ENCODE measurements at places on chromosomes 1 and 21. TPM values are rescaled to one million over a fixed set of nuclear protein-coding genes. Genes with fewer than 3 reads are reported as not detected.

DNA sequence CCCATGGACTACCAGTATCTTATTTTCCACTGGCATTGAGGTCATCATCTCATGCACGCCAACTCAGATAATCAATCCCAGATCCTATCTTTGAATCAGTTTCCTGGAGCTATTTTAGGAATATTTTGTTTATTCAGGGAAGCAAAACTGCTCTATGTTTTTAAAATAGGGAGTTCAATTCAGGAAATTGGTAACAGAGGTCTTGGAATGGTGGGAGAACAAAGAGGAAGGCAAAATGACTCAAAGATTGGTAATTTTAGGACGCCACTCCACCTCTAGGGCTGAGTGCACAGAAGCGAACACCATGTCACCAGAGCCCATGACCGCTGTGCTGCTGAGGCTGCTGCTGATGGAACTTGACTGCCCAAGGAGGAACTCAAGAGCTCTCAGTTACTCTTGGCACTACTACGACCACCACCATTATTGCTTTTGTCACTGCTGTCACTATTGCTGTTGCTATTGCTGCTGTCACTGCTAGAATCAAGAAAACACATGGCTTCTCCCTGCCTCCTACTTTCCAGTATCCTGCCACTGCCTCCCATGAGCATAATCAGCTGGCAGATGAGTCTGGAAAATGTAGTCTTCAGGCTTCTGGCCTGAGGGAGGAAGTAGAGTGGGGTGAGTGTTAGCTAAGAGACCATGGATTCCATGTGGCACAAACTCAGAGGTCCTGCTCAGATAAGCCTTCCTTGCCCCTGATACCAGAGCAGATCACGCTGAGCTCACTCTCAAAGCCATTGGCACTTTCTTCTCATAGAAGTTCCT is 71.6 kb upstream of the CNIH3 start:
- DNase-seq: no peak

DNA sequence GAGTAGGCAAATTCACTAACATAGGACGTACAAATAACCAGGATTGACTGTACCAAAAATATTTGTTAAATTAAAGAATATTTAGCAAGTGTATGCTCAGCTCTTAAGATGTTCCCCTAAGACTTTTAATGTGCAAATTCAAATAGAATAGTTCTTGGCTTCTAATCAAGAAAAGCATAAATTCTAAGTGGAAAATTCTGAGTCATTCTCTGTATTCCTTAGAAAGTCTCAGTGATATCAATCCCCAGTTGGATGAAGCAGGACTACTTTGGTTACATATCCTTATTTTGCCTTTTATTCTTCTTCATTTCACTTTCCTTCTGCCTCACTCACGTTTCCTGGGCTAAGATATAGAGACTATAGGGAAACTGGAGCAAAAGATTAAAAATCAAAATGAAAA is 130.2 kb downstream of the IFI44 start:
- DNase-seq: no peak

DNA sequence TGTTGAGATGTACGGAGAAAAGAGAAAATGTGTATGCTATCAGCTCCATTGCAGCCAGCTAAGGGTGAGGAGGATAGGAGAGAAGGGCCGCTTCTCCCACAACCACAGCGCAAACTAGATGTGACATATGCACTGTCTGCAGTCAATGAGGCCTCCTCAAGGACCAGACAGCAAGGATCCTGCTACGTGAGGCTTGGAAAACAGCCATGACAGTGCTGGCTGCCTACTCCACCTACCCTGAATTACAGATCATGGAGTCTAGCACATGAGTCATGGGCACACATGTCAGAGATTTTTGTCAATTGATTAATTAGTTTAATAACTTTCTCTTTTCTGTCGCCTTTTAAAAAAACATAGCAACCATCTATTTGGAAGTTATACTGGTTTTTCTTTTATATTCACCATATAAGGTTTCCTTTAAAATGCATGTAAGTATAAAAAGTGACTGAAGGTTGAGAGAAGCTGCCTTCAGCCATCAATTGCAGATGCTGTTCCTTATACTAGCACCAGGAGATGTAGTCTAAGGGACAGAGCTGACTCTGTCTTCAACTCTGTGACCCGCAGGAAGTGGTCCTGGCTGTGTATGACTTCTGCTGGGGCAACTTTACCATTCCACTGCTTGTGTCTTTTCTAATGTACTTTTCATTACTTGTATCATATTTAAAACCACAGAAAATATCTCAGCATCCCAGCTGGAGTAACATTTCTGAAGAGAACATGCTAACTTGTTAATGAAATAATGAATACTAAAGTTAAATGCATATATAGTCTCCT is 3.1 kb downstream of the VPS26C start:
- no peak for DNase-seq

DNA sequence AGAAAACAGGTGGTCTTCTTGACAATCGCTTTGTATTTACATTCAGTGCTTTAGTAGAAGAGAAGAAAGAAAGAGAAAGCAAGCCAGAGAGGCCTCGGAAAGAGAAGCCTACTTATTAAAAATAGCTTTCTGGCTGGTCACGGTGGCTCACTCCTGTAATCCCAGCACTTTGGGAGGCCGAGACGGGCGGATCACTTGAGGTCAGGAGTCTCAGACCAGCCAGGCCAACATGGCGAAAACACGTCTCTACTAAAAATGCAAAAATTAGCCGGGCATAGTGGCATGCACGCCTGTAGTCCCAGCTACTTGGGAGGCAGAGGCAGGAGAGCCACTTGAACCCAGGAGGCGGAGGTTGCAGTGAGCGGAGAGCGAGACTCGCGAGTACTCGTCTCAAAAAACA is 1.8 kb upstream of the SLC19A2 start:
- peak; percentile 43 for DNase-seq

GRCh38 chr21:38888991-38889561 is 83.3 kb downstream of the ETS2 start:
- DNase-seq: peak; percentile 42

GRCh38 chr1:93629101-93630059 is 52.3 kb downstream of the BCAR3 start:
- DNase-seq: peak; percentile 89

GRCh38 chr1:168319691-168320090 is 39.0 kb downstream of the TBX19 start:
- DNase-seq: peak; percentile 19

GRCh38 chr1:23489842-23490241 is 5.9 kb upstream of the ASAP3 start:
- no peak for DNase-seq

GRCh38 chr1:157181258-157181657 is 43.1 kb upstream of the ETV3 start:
- no peak for DNase-seq

- no peak for DNase-seq
These were observed 91.1 kb downstream of the HLX start for GRCh38 chr1:220970311-220970710.

GRCh38 chr1:4978660-4979390 is 324.4 kb downstream of the AJAP1 start:
- peak; percentile 10 for DNase-seq

DNA sequence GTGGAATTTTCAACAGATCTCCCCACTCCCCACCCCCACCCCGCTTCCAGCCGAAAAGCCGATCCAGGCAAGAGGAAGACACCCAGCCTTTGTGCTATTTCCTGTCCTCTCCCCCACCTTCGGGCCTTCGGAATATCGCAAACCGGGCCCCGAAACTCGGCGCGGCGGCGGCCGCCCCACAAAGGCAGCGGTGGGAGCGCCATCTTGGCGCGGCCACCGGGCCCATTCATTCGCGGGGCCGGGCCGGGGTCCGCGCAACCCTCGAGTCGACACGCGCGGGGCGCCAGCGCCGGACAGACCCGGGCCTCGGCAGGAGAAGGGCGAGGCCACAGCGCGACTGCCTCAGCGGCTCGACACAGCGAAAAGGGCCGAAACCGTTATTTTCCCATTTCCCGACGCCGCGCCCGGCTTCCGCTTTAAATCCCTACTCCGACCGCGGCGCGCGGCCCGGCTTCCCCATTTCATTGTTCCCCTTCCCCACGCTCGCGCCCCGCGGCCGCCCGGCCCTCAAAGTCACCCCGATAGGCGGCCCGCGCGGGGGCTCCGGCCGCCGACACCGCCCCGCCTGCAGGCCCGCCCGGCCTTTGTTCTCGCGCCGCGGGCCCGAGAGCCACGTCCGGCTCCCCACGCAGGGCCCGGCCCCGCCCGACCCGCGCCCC is 911 bp downstream of the GNB1 start:
- peak; percentile 46 for DNase-seq

GRCh38 chr1:21879928-21880618 is 57.0 kb downstream of the HSPG2 start:
- DNase-seq: no peak

GRCh38 chr1:177650947-177651346 is 318.9 kb downstream of the SEC16B start:
- peak; percentile 5 for DNase-seq

DNA sequence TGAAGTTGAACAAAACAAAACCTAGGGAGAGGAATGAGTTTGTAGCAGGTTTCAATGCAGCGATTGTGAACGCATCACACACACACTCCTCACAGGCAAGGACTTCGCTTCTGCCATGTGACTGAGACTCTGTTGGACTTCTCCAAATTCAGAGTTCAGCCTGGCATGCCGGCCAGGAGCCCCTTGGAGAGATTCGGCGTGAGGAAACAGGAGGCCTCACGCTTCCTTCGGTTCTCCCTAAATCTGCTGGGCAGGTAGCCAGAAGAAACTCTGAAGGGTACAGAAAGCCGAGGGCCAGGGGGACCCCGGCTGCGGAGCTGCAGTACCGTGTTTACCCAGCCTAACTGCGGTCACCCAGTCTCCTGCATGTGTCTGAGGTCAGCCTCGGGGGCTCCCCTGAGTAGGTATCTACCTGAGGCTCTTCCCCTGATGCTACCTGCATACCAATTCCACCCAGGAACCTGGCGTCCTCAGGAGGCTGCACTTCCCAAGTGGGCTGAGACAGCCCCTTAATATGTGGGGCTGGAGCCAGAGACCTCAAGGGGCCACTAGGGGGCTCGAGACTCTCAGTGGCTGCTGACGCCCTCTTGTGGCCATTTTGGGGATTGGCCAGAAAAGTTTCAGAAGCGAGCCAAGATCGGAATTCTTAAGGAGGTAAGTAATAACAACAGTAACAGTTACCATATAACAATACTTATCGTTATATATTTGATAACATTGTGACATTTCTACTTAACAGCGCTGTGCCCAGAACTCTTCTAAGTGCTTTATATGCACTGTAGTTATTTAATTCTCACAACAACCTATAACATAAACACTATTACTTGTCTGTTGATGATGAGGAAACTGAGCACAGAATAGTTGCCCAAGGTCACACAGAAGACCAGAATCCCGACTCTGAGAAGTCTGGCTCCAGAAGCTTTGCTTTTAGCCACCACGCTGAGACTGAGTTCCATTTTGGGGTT is 2.7 kb upstream of the ANXA9 start:
- DNase-seq: peak; percentile 97

DNA sequence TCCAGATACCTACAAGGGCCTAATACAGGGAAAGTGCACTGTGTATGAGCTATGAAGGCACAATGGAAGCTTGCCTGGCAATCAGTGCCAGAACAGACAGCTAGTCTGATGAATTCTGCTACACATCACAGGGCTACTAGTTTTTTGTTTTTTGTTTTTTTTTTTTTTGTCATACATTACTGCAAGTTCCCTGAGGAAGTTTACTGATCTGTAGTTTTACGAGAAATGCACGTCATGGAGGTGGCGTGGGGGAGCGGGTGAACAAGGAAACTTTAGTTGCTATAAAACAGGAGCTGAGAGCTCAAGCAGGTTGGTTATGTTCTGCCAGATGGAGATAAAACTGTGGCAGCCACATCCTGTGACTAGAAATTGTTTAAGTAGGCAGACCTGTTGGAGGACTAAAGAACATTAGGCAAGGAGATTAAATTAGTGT is 17.7 kb downstream of the PTPRC start:
- DNase-seq: no peak

DNA sequence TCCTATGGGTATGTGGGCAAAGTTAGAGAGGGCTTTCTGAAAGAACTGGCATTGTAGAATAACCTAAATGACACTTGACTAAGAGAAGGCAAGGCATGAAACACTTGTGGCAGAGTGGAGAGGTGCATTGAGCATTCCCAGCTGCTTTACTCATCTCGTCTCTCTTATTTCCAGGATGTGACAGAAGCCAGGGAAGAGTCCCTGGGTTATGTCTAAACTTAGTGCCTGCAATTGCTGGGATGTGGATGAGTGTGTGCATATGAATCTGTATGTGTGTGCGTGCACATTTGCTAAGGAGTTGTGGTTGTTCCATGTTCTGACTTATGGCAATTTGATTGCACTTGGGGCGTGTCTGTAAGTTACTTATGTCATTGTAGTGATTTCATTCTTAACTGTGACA is 1326.5 kb upstream of the B3GALT2 start:
- DNase-seq: peak; percentile 71

- DNase-seq: no peak
These were observed 626.2 kb upstream of the TMPRSS15 start for GRCh38 chr21:19029816-19030215.

- DNase-seq: no peak
These were observed 429.2 kb upstream of the ZP4 start for GRCh38 chr1:238319957-238320356.

DNA sequence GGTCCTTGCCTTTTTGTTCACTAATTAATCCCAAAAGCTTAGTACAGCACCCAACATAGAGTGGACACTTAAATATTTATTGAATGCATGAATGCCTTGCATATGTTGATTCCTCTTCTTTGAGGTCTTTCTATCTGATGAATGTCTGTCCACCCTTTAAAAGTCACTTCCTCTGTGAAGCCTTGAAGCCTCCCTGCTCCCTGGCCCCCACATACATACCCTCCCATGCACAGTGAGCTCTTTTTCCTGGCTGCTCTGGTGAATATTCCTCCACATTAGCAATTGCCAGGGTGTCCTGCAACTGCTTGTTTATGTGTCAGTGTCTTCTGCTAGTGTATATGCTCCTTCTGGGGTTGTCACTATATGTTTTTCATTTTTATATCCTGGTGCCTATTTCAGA is 8.2 kb upstream of the FAM78B start:
- DNase-seq: no peak

DNA sequence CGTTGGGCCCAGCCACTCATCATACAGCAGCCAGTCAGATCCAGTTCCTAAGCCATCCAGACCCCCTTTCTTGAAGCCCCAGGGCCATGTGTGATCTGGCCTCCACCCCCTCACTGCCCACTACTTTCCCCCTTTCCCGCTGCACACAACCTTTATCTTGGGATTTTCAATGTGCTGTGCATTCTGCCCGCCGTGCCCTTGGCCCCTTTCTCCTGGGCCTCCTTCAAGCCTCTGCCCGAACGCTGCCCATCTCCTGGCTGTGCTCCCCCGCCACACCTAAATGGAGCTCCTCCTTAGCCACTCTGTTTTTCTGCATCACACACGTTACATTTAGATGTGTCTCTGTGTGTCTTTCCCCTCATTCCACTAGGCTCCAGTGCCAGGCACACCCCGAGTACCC is 66.7 kb upstream of the SELENON start:
- no peak for DNase-seq

Gene KRTAP21-3
- total RNA-seq: not detected

Gene LAMC2
- total RNA-seq: 11.8 TPM

Gene PGBD5
- total RNA-seq: 13.6 TPM

Gene ANGPTL3
- not detected for total RNA-seq

Gene OR2T35
- not detected for total RNA-seq

Gene OLIG2
- total RNA-seq: not detected

Gene RBP7
- 6.2 TPM for total RNA-seq

Gene UBXN10
- total RNA-seq: 0.51 TPM

Gene CYP4B1
- total RNA-seq: 0.72 TPM

Gene ZBTB37
- total RNA-seq: 16.7 TPM

Gene ANKRD34A
- 0.51 TPM for total RNA-seq
